ENCODE measurements at places on chromosomes 3 and 15.

- no peak for DNase-seq
These were observed 17.1 kb upstream of the JMJD7 start for GRCh38 chr15:41810651-41811431.

GRCh38 chr3:112799946-112800345, 46.7 kb downstream of the CD200R1L start:
- DNase-seq: no peak

DNA sequence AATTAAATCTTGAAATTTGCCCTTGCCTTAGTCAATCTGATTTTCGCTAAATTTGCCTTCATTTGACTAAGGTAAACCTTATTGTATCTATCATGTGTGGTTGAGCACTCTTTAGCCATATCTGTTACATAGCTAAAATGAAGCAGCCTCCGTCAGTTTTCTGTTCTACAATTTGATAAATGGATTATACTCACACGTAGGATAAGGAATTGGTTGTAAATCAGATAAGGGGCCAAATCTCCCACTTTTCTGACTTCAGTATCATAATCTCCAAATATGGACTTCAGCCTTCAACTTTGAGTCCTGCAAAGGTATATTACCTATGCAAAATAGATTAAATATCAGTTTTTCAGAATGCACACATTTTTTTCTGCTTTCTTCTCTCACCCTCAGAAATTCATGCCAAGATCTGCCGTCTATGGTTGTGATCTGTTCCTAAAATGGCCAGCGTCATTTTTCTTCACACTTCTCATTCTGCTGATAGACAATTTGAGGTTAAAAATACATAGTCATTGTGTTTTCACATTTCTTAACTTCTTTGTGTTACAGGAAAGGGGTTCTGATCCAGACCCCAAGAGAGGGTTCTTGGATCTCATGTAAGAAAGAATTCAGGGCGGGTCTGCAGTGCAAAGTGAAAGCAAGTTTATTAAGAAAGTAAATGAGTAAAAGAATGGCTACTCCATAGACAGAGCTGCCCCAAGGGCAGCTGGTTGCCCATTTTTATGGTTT, 36.9 kb downstream of the RAB8B start:
- DNase-seq: no peak

GRCh38 chr15:31125061-31125460, 23.5 kb upstream of the TRPM1 start:
- no peak for DNase-seq

- DNase-seq: no peak
These were observed 23.9 kb upstream of the RSL24D1 start for GRCh38 chr15:55220606-55221005.

- no peak for DNase-seq
These were observed 345.5 kb downstream of the EPHB1 start for GRCh38 chr3:135140591-135140990.

- DNase-seq: no peak
These were observed 5.1 kb upstream of the TLE3 start for GRCh38 chr15:70102827-70103226.

DNA sequence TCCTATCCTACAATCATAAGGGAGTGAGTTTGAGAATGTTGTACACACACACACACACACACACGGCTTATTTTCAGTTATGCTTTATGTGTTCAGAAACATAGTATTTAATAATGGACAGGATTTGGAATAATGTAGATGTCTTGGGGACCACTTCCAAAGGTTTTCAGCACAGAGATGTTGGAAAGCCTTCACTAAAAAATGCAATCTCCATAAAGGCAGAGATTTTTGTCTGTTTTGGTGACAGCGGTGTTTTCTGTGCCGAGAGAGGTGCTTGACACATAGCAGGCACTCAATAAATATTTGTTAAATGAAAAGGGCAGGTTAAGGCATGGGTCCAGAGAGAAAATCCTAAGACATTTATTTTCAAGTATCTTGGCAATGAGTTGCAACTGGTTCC, 428.2 kb upstream of the RGMA start:
- DNase-seq: no peak

- DNase-seq: no peak
These were observed 5.2 kb upstream of the WDR5B start for GRCh38 chr3:122421101-122421500.

DNA sequence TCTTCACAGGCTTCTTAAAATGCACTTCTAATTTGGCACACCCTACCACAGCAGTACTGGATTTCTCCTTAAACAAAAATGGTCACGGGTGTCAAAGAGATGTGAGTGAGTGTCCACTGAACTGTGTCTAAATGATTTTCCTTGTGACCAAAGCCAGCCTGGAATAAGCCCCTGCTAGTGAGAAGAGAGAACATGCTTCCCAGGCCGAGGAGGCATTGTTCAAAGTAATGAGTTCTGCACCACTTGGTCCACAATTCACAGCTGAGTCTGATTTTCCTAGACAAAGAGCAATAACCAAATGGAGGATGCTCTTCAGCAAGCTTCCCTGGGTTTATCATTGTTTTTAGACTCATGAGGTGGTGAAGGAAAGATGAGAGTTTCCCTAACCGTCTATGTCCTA, 3.8 kb downstream of the PLCH1 start:
- DNase-seq: no peak

- DNase-seq: no peak
These were observed 44.7 kb downstream of the RARB start for GRCh38 chr3:25472731-25473130.

GRCh38 chr15:41949401-41950126, 22.8 kb downstream of the EHD4 start:
- DNase-seq: no peak

- peak; percentile 91 for DNase-seq
These were observed 326.1 kb downstream of the SATB1 start for GRCh38 chr3:18098960-18099587.

GRCh38 chr15:29774900-29775299, 47.4 kb downstream of the TJP1 start:
- no peak for DNase-seq

DNA sequence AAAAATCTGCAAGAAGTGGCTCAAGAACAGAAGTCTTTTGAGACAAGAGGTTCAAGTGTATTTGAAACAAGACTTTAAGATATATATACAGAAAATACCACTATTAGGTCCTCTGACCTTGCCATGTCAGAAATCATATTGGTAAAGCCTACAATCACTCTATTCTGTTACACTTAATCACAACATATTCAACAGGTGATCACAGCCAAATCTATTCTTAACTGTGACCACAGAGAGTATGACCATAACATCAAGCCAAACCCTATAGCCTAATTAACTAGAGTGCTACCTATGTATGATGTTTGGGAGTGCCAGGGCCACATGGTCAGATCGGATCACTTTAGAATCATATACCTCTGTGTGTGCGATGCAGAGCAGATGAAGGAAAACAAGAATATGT, 2.2 kb downstream of the DNAJC19 start:
- DNase-seq: no peak

DNA sequence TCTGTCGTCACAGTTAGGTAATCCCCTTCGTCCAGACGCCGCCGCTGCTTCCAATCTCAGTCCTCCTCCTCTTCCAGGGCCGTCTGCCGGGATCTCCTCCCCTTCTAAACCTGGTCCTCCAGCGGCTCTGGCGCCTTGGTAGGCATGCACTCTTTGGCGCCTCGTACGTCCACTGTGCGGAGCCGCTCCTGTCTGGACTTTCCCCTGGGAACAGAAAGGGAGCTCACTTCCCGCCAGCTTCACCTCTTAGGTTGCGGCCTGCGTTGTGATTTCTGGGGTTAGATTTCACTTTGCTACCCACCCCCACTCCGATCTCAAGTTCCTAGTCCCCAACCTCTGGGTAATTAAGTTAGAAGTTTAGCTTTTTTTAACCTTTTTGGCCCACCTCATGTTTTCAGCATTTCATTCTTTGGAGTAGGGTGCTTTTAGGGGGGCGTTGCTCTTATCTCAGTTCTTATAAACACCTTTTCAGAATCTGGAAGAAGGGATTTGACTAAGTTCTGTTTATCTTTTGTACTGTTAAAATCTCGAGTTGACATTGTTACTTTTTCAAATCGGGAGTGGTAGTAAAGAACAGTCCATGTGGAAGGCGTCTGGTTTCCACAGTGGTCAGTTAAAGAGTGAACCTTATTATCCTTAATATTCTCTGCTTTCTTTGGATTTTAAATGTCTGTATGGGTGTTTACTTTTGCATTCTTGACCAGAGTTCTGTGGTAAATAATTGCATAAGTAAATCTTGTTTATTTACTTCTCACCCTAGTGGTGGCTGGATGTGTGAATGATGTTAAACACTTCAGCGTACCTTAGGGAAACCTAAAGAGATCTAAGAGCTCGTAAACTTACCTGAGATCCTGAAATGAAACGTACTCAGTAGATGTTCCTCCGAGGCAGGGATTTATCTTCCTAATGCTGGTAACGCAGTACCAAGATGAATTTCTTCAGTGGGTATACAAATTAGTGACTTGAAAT, 611 bp downstream of the CTDSPL2 start:
- DNase-seq: no peak

DNA sequence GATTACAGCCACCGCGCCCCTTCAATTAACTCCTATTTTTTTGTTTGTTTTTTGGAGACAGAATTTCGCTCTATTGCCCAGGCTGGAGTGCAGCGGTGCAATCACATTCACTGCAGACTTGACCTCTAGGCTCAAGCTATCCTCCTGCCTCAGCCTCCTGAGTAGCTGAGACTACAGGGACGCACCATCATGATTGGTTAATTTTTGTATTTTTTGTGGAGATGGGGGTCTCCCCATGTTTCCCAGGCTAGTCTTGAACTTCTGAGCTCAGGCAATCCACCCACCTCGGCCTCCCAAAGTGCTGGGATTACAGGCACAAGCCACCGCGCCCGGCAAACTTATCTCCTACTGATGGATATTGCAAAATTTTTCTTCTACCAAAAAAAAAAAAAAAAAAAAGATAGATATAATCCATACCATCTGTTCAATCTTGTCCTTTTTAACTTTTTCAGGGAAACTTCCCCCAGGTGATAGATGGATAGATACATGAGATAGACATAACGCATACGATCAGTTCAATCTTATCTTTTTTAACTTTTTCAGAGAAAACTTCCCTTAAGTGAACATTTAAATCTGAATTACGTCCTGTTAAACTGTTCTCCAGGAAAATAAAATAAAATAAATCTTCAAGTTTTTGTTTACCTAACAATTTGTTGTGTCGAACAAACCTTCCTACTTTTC, 693 bp upstream of the RPSA start:
- no peak for DNase-seq

DNA sequence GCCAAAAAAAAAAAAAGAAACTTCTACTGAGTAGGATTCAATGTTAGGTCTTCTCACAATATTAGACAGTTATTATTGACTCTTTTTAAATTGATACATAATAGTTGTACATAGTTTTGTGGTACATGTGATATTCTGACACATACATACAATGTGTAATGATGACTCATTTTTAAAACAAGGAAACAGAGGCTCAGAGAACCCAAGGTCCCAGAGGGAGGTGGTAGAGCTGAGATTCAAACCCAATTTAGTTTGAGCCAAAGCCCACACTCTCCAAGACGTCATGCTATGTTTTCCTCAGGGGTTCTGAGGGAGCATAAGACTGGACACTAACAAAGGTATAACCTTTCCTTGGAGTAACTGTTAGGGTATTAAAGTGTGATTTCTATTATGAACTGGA, 40.6 kb downstream of the MYO5C start:
- DNase-seq: no peak

- no peak for DNase-seq
These were observed 36.4 kb downstream of the CFAP100 start for GRCh38 chr3:126431103-126431534.

- DNase-seq: no peak
These were observed 107.9 kb downstream of the STAC start for GRCh38 chr3:36488077-36488789.

DNA sequence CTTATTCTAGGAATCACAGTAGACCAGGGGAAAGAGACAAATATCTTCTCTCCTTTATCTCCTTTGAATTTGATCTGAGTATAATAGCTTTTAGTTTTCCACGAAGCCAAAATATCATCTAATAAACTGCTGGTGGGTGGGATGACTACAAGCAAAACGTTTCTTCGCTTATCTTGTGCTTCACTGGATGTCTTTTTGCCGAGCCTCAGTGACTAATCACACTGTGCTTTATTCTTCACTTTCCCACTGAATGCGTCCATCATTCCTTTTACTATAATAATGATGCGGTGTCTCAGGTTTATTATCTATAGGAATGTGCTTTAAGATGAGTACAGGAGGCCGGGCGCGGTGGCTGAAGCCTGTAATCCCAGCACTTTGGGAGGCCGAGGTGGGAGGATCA, 32.5 kb downstream of the CEP152 start:
- DNase-seq: no peak

GRCh38 chr3:109122690-109123089, 4.8 kb upstream of the MORC1 start:
- DNase-seq: no peak

GRCh38 chr3:107366766-107367165, 10.5 kb upstream of the CCDC54 start:
- DNase-seq: no peak

DNA sequence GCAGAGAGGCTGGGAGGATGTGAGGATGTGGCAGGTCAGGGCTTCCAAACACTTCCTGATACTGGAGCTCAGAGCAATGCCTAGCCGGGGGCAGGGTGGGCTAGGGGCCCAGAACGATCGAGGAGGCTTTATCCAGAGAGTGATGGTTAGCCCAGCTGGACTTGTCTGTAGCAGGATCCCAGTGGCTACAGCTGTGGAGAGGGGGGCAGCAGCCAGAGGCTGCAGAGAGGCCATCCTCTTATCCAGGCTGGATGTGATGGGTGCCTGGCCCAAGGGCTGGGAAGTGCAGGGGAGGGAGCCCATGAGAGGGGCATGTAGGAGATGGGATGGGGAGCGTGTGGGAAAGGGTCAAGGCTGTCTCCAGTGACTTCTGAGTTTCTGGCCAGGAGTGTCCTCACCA, 4.6 kb downstream of the PARP3 start:
- DNase-seq: no peak

DNA sequence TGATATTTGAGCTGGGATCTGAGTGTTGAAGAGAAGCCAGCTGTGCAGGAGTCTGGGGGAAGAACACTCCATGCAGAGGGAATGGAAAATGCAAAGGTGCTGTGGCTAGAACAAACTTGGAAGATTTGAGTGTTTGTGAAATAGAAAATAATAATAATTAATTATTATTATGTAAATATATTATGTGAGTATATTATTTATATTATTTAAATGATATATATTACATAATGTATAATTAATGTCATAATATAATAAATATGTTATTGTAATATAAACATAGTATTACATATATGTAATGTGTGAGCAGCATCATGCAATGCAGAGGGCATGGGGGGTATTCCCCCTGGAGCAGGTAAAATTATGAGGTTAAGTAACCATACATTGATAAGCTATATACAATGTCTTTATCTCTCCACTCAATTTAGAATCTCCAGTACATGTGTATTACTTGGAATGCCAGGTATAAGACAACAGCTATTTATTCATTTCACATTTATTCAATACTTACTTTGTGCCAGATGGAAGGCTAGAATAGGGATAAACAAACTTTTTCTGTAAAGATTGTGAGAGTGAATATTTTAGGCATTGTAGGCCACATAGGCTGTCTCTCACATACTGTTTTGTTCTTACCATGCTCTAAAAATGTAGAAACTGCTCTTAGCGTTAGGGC, 218.6 kb downstream of the MTHFS start:
- DNase-seq: no peak

GRCh38 chr3:169105561-169105960, 558.0 kb downstream of the MECOM start:
- DNase-seq: no peak

- no peak for DNase-seq
These were observed 62.7 kb downstream of the NPTN start for GRCh38 chr15:73570355-73571032.

- DNase-seq: no peak
These were observed 468.9 kb downstream of the MCTP2 start for GRCh38 chr15:94700211-94700610.

GRCh38 chr3:152315623-152316022, 46.9 kb downstream of the MBNL1 start:
- DNase-seq: no peak

- DNase-seq: no peak
These were observed 38.1 kb downstream of the SLCO2A1 start for GRCh38 chr3:133991637-133992036.
